NCI-H774 (cell line): ENCODE measurements at places on chromosomes 4 and X.

- DNase-seq, result no peak
Measured at GRCh38 chrX:74349387-74349786, 45.4 kb downstream of the ZCCHC13 start.

DNA sequence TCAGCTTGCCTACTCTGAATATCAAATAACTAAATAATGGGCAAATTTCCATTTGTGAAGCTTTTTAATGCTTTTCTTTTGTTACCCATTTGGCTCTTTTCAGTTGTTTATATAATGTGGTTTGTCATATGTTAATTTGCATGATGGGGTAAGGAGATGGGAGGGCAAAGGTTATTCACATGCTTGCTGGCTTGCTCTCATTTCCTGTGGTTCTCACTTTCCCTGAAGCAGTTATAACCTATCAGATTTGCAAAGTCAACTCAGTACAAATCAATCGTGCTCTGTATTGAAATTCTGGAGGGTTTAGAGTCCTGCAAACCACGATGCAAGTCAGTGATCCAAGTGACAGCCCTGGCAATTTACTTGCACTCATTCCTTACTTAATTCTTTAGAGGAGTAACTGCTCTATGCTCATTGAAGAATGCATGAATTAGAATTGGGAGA lies 711.2 kb downstream of the ADGRL3 start:
- DNase-seq, result no peak

GRCh38 chr4:110682311-110682710 lies 59.4 kb upstream of the PITX2 start:
- DNase-seq, result no peak

DNA sequence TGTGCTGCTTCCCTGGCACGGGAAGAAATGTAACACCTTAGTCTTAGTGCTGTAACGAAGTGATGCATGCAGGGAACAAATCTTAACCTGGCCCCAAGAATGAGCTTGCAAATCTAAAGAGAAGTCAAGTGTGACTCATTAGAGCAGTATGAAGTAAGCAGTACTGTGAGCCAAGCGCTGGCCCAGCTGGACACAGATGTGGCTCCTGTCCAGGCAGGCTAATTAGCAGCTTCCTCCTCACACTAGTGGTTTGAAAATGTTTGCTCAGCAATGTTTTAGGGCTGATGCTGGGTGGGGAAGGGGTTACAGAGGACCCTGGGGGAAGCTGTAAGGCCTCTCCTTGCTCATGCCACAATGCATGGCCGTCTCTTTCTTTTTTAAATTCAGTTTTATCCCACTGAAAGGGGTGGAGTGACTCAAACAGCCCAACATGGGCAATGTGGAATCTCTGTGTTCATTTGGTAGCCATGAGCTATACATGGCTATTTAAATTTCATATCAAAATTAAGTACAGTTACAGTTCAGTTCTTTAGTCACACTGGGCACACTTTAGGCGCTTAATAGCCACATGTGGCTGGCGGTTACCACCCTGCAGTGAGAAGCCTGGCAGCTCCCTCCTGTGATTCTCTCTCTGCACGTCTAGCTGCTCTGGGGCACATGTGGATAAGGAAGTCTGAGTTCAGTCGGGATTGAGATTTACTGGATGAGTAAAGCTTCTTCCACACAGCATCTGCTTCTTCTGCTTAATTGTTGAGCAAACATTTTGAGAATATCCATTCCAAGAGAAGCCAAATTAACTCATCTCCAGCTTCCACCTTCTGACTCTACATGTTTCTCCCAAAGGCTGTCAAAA lies 48.8 kb downstream of the MAP7D2 start:
- DNase-seq, result peak; percentile 43

GRCh38 chr4:109846395-109847098 lies 1.4 kb upstream of the LRIT3 start:
- DNase-seq, result no peak

DNA sequence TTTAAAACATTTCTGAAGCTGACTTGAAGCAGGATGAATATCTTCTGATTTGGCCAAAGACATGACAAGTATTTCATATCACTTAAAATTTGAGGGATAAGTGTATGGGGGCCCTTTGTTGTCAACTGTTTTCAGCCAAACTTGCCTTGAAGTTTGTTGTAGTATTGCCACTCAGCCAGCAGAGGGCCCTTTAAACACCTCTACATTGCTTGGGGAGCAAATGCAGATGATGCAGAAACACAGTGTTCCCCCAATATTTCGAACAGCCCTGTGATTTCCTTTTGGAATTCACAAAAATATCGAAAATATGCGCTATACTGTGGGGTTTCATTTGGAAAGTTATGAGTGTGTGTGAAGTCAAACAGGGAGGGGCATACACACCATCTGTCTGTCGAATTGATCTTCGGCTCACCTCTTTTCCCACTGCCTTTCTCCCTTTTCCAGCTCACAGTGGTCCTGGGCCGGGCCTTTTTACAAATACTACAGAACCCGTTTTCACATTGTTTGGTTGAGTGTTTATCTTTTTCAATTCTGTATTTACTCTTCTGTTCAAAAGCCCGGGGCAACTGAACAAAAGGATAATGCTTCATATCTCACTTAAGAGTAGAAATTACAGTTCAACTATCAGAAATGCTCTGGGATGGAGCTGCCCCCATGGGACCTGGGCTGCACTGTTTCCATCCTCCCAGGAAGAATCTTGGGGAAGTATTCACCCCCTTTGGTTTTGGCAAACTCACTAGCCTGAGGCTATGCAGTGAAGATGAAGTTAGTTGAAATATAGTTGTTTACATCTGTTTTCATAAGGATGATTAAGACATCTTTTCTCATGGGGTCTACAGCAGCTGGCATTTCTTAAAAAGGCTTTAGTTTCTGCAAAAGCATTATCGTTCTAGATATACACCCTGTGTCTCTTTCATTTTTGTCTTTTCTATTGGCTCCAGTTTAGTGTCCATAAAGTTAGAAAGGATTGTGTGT lies 137.6 kb downstream of the EGF start:
- no peak for DNase-seq

DNA sequence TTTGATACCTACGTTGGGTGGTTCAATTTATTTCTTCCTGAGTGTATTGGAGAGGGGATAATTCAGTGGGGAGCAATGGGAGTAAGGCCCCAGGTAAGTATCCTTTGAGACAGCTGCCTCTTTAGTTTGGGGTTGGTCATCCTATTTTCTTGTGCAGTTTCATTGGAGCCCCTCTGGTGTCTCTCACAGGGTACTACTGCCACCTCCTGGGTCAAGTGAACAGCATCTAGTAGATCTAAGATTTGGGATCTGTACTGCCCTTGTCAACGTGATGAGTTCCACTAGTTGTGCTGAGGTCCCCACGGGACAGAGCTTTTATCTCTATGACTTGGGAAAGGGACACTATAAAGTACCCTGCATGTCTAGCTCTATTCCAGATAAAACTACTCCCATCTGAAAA lies 80.6 kb downstream of the PBDC1 start:
- DNase-seq, result no peak

DNA sequence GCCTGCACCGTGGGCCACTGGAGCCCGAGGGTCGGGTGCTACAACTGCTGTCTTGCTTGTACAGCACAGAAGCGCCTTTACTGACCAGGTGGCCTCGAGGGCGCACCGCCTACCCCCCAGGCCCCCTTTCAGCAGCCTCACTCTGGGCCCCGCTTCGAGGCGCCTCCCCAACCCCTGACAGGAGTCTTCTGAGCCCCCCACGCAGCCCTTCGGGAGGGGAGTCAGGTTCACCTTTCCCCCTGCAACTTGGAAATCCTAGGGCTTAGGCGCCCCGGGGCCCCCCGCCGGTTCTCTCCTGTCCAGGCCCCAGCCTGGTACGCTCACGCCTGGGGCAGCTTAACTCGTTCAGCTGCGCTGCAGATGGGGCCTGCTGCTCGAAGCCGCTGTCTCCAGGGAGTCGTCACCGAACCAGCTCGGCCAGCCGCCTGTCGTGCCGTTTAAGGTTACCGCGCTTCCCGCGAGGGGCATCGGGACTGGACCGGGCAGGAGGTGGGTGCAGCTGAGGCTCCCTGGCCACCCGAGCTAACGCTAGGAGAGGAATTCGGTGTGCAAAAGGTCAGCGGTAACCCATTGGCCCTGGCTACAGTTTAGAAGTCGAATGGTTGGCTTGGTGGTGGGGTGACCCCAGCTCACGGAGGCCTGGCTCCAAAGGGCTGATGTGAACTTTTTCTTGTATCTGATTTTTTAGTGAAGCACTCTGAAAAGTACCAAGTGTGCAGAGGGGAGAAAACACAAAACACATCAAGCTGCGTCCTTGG lies 58.9 kb upstream of the BCOR start:
- no peak for DNase-seq

DNA sequence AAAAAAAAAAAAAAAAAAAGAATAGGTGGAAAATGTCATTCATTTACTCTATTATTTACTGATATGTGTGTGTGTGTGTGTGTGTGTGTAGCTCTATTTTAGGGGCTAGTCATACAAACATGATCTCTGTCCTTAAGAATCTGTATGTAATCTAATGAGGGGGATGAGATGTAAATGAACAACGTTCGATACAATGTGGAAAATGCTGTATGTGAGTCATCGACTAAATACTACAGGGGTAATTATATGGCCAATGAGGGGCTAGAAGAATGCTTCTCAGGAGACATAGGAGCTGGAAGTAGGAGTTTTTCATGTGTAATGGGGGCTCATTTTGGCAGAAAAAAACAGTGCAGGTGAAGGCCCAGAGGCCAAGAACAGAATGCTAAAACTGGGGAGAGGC lies 41.9 kb downstream of the LEF1 start:
- DNase-seq, result no peak

DNA sequence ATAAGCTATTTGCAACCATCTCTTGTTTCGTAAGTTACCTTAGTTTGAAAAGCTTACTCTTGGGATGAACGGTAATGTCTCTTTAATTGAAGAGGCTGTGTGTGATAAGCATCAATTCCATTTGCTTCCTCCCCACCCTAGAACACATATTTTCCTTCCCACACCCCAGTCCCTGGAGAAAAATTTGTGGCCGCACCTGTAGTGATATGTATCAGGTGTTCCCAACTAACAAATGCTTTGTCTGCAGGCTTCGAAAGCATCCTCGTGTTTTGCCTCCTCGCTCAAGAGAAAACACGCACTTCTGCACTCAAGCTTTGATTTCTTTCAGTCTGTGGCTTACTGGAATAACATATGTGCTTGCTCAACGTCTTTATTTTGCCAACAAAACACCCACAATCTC lies 143.8 kb upstream of the OTUD4 start:
- no peak for DNase-seq

DNA sequence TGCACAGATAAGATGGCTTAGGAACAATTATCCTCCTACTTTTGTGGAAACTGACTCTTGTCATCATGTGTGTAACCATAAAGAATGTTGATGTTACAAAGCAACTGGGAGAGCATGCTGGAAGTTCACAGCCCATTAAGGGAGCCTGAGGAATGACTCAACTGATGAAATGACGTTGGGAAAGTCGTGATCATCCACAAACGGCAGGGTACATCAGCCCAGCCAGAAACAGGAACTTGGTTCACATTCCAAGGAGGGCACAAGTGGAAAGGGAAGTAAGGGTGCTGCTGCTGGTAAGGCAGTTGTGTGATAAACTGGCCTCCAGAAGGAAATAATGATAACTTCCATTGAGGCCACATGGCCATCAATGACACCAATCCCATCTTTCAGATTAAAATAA lies 6.7 kb downstream of the TEC start:
- no peak for DNase-seq

DNA sequence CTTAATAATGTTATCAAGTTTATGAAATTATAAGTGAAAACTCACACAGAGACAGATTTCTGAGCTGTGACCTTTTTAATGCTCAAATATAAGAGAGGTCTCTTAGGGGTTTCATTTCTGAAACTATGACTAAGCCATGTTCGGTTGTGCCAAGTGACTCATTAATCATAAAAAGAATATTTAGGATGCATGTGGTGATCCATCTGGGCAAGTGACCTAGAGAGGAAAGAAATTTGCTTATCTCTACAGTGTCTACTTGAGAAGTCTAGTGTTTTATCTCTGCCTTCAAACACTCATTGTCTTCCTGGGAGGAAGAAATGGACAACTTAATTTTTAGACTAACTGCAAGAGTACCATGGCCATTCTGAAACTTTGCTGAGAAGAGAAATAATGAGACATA lies 545.3 kb upstream of the GRID2 start:
- no peak for DNase-seq

DNA sequence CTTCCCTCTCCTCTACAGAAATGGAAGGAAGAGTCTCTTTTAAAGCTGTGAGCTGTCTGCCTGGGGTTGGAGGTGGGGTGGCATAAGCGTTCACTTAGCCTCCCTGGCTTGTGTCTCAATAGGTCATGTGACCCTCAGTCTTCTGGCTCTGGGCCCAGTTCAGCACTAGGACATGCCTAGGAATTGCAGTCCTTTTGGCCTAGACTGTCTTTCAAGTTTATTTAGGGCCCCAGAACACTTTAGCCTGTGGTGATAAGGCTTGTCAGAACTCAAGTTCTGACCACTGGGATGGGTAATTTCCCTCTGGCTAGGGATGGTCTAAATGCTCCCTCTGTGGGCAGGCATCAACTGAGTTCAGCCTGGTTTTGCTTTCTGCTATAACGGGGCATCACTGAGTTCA lies 34.3 kb upstream of the ARMCX4 start:
- no peak for DNase-seq

- no peak for DNase-seq
Measured at GRCh38 chr4:139208404-139208945, 31.5 kb upstream of the ELF2 start.

- no peak for DNase-seq
Measured at GRCh38 chrX:10608099-10608498, 12.3 kb downstream of the MID1 start.

DNA sequence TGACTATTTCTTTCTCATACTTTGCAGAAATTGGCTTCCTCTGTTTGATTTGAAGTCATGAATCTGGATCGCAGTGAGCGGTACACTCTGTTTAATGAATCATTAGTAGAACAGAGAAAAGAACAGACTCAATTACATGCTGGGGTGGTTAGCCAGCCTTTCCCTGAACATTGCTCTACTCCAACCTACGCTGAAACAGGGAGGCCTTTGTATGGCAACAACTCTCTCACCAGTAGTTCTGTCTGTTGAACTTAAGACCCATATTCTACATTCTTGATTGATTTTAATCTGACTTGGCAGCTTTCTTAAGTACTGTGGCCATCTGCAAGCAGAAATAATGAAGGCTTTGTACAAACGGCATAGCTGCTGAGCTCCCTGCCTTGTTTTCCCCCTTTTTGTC lies 19.0 kb upstream of the AP1S2 start:
- DNase-seq, result no peak

- no peak for DNase-seq
Measured at GRCh38 chr4:112515198-112516065, 548 bp downstream of the NEUROG2 start.

GRCh38 chr4:45621971-45622370 lies 501.9 kb downstream of the GABRG1 start:
- DNase-seq, result no peak

GRCh38 chr4:80694171-80694570 lies 336.3 kb upstream of the BMP3 start:
- DNase-seq, result no peak

DNA sequence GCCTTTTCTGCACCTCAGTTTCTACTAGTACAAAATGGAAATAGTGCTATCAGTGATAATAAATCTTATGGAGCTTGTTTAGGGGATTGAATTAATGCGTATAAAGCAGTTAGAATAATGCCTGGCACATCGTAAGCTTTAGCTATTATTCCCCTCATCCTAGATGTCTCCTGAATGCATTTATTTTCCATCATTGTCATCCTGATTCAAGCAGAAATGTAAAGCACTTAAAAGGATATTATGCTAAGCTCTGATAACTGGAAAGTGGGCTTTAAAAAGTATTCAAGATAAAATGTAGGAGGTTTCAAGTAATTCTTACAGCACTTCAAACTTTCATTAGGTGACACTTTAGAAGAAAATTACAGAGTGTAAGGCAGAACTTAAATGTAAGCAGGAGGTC lies 178.7 kb downstream of the RBM46 start:
- DNase-seq, result no peak

- DNase-seq, result no peak
Measured at GRCh38 chr4:5717449-5718158, 6.6 kb downstream of the EVC start.
